ENCODE measurements at places on chromosomes 4 and X. TPM values are rescaled to one million over a fixed set of nuclear protein-coding genes. Genes with fewer than 3 reads are reported as not detected.

GRCh38 chr4:88672987-88673386 lies 24.6 kb downstream of the NAP1L5 start:
- DNase-seq, result no peak

DNA sequence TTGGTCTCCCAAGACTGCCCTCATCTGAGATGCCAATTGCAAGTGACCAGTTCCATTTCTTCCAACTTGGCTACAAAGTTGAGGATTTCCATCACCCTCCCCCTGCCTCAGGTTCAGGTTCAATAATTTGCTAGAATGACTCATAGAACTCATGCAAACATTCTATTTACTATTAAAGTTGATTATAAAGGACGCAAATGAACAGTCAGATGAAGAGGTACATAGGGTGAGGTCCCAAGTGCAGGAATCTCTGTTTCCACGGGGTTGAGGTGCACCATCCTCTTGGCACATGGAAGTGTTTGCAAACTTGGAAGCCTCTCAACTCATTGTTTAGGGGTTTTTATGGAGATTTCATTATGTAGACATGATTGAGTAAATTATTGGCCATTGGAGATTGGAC lies 41.0 kb downstream of the FGFBP1 start:
- DNase-seq, result no peak

DNA sequence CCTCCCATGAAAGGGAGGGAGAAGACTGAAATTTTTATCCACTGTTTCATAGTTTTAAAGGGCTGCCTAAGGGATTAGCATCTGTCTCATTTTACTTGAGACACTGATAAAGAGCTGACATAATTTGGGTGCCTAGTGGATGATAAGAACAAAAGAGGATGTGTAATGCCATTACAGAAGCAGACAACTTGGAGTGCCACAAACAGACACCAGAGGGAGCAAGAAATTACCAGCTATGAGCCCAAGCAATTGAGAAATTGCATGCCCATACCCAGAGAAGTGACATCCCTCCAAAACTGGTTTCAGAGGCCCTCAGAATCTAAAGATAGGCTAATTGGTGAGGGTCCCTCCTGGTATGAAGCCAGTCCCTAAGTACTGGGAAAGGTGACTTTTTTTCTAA lies 38.5 kb upstream of the POU3F4 start:
- peak; percentile 28 for DNase-seq

- DNase-seq, result no peak
Observed at GRCh38 chrX:6227935-6228334, 732 bp downstream of the NLGN4X start.

GRCh38 chrX:17021851-17022604 lies 75.6 kb downstream of the REPS2 start:
- DNase-seq, result no peak

DNA sequence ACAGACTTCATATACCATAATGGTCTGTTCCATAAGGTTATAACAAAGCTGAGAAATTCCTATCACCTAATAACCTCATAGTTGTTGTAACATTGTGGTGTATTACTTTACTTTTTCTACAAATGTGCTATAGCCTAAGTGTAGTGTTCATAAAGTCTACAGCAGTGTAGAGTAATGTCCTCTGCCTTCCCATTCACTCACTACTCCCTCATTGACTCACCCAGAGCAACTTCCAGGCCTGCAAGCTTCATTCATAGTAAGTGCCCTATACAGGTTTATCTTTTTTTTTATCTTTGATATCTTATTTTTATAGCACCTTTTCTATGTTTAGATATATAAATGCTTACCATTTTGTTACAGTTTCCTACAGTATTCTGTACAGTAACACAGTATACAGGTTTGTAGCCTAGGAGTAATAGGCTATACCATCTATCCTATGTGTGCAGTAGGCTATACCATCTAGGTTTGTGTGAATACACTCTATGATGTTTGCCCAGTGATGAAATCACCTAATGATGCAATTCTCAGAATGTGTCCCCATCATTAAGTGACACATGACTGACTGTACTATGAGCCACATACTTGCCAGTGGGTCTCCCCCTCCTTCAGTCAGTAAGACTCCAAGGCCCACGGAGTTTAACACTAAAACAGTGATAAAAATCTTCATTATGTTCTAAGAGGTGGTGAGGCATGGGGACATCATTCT lies 299.9 kb downstream of the UNC5C start:
- DNase-seq, result no peak

- DNase-seq, result no peak
Observed at GRCh38 chr4:112842513-112842912, 205.6 kb downstream of the LARP7 start.

GRCh38 chrX:21725496-21725895 lies 32.4 kb downstream of the SMPX start:
- DNase-seq, result peak; percentile 37

DNA sequence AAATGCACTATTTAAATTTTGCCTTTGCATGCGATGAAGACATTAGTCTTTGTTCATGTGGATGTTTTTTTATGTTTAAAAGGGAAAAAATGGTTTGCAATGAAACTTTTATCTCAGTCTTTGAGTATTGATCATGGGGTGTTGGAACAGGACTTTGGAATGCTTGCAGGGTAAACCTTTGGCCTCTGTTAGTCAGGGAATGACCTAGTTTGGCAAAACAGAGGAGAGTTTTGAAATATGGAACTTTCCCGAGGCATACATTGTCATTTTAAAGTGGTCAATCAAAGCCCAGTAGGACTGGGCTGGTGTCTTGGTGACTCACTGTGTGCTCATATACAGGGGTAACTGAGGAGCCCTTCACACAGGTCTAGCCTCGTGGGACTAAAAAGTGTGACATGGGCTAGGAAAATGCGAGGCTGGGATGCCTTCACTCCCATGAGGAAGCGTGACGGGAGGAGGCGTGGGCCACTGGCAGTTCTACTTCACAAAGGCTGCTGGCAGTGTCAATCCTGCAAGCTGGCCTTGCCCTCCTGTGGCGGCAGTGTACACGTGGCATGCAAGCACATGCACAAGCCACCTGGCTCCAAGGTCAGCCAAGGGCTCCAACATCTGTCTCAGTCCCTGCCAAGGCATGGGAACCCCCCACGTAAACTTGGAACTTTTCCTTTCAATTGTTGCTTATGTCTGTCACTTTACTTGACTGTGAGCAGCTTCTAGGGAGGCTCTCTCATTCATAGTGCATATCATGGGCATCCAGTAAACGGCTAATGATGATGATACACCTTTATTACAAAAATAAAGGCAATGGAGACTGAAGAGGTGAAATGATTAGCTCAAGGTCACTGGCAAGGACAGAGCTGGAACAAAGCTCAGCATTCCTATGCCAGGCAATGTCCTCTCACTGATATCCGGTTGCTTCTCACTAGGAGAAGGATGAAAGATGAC lies 5.2 kb upstream of the F11 start:
- DNase-seq, result no peak

Gene GPR78
- total RNA-seq, result 0.79 TPM

Gene MAGEA10
- not detected for total RNA-seq

Gene MAGED4B
- not detected for total RNA-seq

Gene HMX1
- not detected for total RNA-seq

Gene CENPU
- total RNA-seq, result 42.8 TPM

Measured in Caco-2 (cell line).